Stimulated activated CD4-positive, alpha-beta T cell treated with anti-CD3 and anti-CD28 coated beads, Interleukin-4, amount 100 ng/mL, for 48 hours (primary cell): ENCODE measurements at places on chromosomes 6 and 20.

DNA sequence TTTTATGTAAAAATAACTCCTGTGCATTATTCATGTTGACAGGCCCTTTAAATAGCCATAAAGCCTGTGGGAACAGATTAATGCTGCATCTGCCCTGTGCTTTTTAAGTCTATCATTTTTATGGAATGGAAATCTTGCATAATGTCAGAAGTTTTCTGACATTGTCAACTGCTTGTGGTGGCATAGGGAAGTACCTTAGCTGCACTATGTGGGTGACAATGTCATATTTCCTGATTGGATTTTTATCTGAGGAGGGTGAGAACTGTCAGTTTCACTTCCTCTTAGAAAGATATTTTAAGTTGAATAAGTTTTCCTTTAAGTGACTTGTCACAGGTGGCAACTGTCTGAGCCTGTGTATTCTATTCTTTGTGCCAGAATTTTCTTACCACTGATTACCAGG, 267.9 kb downstream of the PLCB1 start:
- no peak for DNase-seq

- no peak for DNase-seq
Observed at GRCh38 chr6:3750317-3751076, 1.0 kb downstream of the PXDC1 start.

GRCh38 chr6:150752409-150752808, 113.1 kb upstream of the MTHFD1L start:
- DNase-seq: no peak

DNA sequence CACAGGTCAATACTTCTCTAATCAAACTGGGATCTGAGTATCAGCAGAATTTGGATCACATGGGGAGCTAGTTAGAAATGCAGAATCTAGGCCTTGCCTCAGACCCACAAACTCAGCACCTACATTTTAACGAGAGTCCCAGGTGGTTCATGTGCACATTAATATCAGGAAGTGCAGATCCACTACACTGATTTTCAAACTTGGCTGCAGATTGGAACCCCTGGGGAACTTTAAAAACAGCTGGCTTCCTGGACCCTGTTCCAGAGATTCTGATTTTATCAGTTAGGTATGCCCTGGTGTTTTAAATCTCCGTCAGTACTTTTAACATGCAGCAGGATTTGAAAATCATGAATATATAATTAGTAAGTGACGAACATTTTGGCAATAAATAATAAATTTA, 1.9 kb upstream of the CST8 start:
- DNase-seq: no peak

DNA sequence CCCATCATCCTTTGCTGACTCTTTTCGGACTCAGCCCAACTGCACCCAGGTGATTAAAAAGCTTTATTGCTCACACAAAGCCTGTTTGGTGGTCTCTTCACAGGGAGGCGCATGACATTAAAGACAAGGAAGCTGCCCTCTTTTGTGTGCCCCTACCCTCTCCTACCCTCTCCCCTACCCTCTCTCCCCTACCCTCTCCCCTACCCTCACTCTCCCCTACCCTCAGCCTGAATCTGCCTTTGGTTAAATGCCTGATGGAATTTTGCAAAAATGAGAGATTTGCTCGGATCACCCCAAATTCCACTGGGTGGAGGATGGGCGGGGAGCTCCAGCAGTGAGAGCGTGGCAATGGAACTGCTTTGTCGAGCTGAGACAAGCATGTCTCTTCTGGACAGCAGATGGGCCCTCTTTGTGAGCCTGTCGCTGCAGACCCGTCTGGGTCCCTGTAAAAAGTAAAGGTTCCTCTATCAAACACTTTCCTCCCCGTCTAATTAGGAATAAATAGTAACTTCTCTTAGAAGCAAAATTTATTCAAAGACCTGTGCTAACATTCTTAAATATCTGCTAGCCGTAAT, 76.4 kb upstream of the MLN start:
- no peak for DNase-seq
